Mammary epithelial cell (primary cell): ENCODE measurements at places on chromosomes 1 and 21.
A peak's percentile ranks its signal among the peaks of the same experiment; 100 is the strongest.

DNA sequence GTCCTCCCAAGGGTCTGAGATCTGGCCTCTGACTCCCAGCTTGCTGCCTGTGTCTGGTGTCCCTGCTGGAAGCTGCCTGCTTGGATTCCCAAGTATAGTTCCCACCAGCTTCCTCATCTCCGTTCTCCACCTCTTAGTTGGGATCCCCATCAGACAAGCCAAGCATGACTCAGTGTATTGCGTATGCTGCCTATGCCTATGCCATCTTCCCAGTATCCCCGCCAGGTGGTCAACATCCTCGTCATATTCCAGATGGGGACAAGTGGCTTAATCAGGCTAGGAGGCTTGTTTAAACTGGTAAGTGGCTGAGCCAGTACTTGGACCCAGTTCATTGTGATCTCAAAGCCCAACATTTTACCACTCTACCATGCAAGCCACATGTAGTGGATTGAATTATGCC, 204.4 kb downstream of the GRIK3 start:
- no peak for DNase-seq

DNA sequence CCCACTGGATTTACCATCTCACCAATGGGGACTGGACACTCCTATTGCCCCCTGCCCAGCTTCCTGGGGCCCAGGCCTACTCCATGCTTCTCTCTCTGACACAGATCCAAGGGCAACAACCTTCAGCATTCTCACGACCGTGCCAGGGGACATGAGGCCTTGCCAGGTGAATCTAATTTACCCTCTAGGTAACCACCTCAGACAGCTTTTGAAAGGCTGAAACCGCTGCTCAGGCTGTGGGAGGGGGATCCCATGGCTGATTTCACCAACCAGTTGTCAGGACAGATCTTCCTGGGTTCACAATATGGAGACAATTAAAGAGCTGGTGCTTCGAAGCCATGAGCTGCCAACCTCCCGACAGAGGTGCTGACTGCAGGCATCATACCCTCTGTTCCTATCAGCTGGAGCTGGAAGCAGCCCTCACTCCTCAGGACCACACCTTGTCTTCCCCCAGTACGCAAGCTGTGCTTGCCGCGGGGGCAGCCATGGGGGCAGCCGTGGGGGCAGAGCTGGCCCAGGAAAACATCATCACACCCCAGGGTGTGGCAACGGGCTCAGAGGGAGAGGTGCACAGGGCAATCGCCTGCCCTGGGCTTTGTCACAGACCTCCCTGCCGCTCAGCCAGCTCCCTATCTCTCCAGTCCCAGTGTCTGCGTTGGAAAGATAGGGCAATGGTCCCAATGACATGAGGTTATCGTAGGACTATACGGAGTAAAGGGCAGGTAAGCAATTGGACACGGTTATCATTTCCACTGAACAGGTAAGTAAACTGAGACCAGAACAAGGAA, 120.2 kb downstream of the DMRTB1 start:
- no peak for DNase-seq

- DNase-seq = no peak
These were observed 1.5 kb downstream of the SIM2 start for GRCh38 chr21:36700295-36700970.

- DNase-seq = no peak
These were observed 109.6 kb downstream of the CRYAA start for GRCh38 chr21:43278359-43278758.

GRCh38 chr1:180131510-180131909, 23.2 kb upstream of the QSOX1 start:
- DNase-seq = peak; percentile 52
